NCI-H1694 (cell line): ENCODE measurements at places on chromosomes 5 and 9.

GRCh38 chr9:116000748-116001329, 152.8 kb upstream of the PAPPA start:
- DNase-seq = no peak

GRCh38 chr5:54570916-54571315, 53.4 kb downstream of the SNX18 start:
- DNase-seq = no peak

DNA sequence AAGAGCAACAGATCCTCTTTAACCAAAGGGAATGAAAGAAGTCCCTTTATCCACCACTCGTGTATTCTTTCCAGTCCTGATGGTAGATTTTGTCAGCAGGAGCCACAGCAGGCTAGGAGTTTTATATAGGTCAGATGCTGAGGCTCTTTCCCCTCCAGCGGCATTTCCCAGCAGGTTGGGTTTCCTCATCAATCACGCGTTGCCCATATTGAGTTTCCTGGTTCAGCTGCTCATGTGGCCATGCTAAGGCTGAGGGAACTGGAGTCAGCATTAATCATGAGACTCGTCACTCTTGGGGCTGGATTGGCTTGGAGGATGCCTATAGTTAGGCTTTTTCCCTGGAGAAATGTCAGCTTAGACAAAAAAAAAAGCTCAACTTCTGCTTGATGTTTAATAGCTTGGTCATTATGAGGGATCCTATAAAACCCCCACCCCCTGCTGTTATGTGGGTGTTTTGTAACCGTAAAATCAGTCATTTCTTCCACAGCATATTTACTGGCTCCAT, 193.4 kb upstream of the GAS1 start:
- no peak for DNase-seq

DNA sequence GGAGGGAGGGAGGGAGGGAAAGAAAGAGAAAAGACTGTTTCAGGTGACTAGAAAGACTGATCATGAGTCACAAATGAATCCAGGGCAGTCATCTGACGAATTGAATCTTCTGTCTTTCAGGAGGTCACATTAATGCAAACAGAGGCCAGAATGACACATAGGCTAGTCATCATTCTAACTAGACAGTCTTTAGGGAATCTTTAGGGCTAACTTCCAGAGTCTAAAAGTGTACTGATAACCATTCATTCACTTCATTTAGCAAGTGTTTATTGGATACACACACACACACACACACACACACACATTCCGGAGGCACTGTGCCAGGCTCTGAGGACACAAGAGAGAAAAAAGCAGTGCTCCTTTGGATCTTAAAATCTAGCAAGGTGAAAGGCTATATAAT, 156.7 kb downstream of the EBF1 start:
- no peak for DNase-seq

GRCh38 chr5:139644646-139645429, 3.3 kb upstream of the CXXC5 start:
- no peak for DNase-seq

DNA sequence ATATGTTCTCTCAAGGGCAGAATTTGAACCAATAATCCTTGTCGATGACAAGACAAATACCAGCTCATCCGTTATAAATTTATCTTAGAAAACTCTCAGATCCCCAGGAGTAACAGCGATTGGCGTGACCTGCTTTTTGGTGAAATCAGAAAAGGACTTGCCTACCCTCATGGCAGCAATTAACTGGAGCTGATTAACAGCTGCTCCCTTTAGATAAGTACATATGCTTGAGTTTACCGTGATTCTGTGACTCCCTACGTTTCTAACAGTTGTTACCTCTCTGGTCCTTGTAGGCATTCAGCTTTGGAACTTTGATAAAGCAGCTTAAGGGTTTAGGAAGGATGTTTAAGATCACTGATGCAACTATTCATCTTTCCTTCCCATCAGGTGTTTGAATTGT, 2.6 kb downstream of the INVS start:
- DNase-seq = no peak

- no peak for DNase-seq
Observed at GRCh38 chr9:79028101-79028500, 543.7 kb upstream of the TLE4 start.

DNA sequence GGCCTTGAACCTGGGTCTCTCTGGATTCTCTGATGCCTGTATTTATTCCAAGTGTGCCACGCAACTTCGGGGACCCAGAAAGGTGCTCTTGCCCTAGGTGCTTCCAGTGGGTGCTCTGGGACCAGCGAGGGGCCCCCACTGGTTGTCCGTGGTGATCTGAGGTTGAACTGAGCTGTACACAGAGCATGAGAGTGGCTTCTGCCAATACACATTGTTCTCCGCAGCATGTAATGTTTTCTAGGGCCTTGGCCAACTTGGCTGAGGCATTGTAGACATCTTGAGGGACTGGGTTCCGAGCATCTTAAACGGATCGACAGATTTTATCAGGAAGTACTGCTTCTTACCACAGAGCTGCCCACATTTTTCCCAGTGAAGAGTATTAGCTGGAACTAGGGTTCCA, 117.9 kb downstream of the MTX3 start:
- no peak for DNase-seq

- no peak for DNase-seq
Observed at GRCh38 chr9:73264631-73265030, 113.0 kb downstream of the ANXA1 start.

- DNase-seq = no peak
Observed at GRCh38 chr5:161342886-161343285, 203.6 kb downstream of the GABRB2 start.

DNA sequence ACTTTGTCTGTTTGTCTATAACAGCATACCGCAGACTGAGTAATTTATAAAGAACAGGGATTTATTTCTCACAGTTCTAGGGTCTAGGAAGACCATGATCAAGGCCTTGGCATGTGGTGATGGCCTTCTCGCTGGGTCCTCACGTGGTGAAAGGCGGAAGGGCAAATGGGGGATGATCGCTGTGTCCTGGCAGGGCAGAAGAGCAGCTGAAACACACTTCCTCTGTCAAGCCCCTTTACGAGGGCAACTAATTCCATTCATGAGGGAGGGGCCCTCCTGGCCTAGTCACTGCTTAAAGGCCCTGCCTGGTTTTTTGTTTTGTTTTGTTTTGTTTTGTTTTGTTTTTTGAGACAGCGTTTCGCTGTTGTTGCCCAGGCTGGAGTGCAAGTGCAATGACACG, 41.9 kb upstream of the UBTD2 start:
- no peak for DNase-seq

GRCh38 chr5:87147441-87147840, 120.2 kb upstream of the RASA1 start:
- no peak for DNase-seq

- DNase-seq = no peak
Observed at GRCh38 chr5:10607666-10608073, 43.8 kb downstream of the ANKRD33B start.

DNA sequence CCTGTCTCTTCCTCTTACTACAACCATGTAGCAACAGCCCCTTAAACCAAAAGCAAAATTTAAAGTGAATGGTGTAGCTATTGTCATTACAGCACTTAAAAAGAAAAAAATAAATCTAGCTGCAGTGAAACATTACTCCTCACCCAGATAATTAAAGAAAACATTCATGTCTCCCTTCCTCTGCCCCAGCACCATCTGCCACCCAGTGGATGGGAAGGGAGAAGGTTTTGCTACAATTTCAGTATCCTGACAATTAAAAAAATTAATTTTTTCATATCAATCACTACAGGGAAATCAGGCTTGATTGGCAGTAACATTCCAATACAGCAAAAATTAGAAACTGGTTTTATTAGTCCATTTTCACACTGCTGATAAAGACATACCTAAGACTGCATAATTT, 147.4 kb upstream of the PUM3 start:
- peak; percentile 31 for DNase-seq

GRCh38 chr9:7560669-7561305, 238.8 kb downstream of the DMAC1 start:
- DNase-seq = no peak

DNA sequence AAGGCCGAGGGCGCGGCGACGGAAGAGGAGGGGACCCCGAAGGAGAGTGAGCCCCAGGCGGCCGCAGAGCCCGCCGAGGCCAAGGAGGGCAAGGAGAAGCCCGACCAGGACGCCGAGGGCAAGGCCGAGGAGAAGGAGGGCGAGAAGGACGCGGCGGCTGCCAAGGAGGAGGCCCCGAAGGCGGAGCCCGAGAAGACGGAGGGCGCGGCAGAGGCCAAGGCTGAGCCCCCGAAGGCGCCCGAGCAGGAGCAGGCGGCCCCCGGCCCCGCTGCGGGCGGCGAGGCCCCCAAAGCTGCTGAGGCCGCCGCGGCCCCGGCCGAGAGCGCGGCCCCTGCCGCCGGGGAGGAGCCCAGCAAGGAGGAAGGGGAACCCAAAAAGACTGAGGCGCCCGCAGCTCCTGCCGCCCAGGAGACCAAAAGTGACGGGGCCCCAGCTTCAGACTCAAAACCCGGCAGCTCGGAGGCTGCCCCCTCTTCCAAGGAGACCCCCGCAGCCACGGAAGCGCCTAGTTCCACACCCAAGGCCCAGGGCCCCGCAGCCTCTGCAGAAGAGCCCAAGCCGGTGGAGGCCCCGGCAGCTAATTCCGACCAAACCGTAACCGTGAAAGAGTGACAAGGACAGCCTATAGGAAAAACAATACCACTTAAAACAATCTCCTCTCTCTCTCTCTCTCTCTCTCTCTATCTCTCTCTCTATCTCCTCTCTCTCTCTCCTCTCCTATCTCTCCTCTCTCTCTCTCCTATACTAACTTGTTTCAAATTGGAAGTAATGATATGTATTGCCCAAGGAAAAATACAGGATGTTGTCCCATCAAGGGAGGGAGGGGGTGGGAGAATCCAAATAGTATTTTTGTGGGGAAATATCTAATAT, 58.1 kb downstream of the BASP1 start:
- DNase-seq = no peak

DNA sequence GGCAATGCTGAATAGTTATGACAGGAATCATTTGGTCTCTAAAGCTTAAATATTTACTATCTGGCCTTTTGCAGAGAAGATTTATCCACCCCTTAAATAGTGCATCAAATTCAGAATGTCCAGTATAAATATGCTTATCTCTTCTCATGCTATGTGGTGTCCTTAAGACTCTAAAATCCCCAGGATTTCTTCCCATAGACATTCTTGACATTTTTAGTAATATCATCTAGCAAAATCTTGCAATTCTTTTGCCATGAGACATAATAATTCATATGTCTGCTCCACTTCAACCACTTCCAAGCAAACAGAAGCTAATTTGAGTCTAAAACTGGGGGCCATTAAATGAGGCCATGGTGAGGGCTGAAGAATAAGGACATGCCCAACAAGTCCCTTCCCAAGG, 1923.4 kb upstream of the CDH9 start:
- DNase-seq = no peak

DNA sequence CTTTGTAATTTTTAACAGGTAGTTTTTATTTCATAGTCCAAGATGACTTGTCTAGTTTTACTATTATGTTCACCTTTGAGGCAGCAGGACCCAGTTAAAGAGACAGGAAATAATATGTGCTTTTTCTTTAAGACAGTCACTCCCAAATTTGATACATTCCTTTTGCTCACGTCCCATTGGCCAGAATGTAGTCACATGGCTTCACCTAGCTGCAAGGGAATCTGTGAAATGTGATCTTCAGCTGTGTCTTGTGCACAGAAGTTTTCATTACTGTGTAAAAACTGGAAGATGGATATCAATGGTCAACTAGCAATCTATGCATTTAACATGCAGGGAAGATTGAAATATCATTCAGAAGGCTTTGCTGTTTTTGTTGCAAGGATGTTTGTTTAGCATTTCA, 41.1 kb downstream of the XRCC4 start:
- DNase-seq = no peak

DNA sequence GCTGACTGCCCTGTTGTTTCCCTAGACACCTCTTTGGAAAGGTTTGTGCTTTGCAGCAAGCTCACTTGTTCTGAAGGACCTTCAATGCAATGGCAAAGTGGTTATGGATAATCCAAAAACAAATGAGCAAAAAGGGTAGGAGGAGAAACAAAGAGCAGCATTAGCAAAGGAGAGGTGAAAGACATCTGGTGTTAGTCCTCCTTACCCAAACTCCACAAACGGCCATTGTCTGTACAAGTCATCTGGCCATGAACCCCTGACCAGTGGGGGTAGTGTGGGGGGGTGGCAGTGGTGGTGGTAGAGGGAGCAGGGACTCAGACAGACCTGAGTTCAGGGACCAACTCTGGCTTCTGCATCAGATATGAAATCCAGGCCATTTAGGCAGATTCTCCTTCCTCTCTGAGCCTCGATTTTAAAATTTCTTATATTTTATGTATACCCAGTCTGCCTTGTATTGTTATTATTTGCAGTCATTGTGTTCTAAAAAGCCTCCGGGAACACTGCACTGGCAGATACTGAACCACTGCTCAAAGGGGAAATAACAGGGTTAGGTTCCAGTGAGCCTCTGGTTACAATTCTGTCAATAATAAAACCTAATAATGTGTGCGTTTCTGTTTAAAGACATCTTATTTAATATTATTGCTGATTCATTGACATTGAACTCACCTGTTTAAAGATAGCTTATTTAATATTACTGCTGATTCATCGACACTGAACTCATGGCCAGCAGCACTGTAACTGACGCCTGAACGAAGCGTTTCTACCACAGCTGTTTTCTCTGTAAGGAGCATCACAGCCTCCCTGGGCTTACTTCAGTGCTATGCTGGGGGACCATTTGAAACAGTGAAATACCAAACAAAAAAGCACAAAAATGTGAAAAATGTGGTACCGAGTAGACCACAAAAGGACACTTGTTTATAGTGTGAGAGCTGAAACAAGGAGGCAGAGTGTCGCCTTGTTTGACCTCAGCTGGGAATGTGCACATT, 156.0 kb downstream of the SEC61B start:
- DNase-seq = no peak

DNA sequence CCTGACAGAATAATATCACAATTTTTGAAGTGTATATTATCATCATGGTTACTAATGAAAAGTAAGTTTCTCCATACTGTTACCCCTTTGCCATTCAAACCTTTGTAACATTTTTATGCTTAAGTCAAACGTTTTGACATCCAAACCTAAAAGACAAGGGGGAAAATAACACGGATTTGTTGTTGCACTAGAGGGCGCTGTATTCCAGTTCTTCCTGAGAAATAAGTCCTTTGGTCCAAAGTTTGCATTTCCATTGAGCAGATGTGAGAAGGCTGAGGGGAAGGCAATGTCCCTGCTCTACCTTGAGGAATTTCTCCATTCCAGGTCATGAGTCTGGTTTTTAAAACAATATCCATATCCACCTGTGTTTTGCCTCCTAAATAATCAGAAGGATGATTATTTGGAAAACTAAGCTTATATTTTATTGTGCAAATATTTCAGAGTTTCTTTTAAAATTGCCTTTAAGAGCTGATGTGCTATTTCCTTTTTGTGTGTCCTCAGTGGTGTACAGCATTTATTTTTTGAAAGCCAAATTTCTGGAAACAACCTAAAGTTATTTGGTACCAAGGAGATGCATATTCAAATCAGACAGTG, 9.7 kb downstream of the LECT2 start:
- DNase-seq = peak; percentile 69
